ENCODE measurements at places on chromosomes 12 and 14.

DNA sequence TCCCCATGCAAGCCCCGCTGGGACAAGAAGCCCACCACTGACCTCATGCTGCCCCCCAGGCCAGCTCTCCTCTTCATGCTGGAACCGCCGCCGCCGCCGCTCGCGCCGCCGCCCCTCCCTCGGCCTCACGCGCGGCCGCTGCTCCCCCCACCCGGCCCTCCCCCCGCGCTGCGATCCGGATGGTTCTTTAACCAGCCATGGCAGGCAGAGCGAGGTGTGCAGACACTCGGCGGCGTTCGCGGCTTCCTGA, at the start of gene DCAF5:
Gene DCAF5 (minus strand): TSS at position 218 of the 250 bp plus-strand sequence. CDS start 141 bp downstream, at position 77.
- DNase-seq: no peak

GRCh38 chr12:62130834-62131552, 129.2 kb upstream of the USP15 start:
- no peak for DNase-seq

DNA sequence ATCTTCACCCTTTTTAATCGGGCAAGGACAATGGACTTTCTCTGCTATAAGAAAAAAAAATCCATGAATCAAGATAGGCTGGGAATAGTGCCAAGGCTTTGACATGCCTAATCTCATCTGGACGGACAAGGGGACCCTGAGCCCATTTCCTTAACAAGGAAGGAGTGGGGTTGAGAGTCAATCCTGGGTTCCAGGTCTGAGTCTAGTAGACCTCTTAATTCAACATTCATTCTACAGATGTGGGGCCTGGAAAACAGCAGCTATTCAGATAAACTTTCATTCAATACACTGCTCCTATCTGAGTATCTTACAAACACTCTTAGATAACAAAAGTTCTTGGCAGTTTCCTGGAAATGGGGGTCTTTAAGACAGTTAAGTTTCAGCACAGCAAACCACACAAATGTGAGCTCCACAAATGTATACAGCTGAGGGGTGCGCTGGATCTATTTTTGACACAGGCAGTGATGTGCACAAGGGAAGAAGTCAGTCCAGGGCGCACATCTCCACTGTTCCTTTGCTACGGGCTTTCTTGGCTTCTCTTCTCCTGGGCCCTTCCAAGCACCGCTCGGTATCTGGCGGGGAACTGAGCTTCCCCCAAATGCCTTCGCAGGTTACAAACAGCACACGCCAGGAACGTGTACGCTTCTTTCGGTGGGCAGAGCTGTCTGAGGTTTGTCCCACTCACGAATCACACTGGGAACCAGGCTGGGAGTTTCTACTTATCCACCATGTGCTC, 82.2 kb upstream of the GPR68 start:
- no peak for DNase-seq

DNA sequence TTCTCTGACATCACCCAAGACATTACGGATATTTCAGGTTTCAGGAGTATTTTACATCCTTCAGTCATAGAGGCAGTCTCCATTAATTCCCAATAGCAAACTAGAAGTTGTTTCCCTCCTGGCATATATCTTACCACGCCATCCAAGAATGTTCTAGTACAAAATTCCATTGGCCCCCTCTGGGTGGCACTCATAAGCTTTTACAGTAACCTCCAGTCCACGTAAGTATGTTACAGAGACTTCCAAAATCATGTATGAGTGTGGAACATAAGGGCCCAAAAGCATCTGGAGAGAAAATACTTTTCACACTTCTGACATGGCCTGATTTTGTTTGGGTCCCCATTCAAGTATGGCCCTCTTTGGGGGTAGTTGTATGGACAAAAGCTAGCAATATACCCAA, 58.1 kb upstream of the DHRS4 start:
- DNase-seq: no peak

DNA sequence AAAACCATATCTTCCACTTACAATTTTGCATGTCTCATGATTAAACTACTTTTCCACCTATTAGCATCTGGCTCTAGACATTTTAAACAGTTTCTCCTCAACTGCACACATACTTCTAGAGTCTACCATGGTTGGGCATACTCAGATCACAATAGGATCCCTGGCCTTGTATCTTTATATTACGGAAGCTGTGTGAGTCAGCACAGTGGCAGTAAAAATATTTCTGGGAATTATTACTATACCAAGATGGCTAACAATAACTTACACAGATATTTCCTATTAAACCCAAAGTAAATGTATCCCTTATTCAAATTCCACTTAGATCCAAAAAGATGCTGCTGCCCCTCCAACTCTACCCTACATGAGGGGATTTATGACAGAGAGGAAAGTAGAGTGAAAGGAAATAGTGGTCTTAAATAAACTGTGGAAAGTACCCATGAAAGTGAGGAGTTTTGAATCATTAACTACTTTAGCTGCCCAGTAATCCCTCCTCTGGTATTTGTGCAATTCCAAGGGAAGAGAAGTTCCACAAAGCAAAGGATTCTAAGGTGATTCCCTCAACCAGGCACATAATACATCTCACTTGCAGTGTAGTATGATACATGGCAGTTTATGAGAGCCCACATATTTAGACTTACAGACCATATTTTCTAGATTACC, 14.0 kb upstream of the CPSF6 start:
- no peak for DNase-seq

- DNase-seq: no peak
Observed at GRCh38 chr12:66726556-66726955, 47.7 kb upstream of the GRIP1 start.

DNA sequence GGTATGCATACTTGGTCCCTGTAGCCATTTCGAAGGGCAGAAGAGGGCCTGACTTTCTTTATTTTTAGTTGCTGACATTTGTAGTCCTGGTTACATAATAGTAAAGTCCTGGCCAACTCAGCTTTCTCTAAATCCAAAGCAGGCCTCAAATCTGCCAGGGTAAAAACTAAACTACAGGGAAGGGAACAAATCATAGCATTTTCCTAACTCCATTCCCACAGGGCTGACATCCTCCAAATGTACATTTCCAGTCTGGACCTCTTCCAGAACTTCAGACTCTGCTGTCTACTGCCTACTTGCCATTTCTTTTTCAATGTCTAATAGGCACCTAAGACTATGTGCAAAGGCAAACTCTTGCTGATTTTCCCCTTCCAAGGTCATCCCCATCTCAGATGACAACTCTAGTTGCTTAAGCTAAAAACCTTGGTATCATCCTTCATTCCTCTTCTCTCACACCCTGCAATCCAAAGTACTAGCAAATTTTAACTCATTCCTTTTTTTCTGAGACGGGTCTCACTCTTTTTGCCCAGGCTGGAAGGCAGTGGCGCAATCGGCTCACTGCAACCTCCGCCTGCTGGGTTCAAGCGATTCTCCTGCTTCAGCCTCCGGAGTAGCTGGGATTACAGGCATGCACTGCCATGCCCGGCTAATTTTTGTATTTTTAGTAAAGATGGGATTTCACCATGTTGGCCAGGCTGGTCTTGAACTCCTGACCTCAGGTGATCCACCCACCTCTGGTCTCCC, 2.0 kb downstream of the DDIT3 start:
- no peak for DNase-seq

- peak; percentile 61 for DNase-seq
Observed at GRCh38 chr14:49999146-49999761, 106.4 kb downstream of the ARF6 start.

DNA sequence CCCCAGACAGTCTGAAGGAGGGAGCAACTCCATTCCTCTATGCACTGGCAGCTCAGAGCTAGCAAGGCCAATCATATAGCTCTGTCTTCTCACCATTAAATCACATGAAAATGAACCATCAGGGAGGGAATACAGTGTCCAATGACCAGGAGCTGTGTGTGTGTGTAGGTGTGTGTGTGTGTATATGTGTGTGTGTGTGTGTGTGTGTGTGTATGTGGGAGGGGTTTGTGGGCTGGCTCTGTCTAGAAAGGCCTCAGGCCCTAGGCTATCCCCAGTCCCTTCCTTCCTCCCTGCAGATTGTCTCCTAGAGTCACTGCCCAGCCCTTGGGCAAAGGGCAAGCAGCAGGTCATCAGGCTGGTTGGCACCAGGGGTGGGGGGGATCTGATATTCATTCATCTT, 5.7 kb upstream of the SUSD6 start:
- no peak for DNase-seq

DNA sequence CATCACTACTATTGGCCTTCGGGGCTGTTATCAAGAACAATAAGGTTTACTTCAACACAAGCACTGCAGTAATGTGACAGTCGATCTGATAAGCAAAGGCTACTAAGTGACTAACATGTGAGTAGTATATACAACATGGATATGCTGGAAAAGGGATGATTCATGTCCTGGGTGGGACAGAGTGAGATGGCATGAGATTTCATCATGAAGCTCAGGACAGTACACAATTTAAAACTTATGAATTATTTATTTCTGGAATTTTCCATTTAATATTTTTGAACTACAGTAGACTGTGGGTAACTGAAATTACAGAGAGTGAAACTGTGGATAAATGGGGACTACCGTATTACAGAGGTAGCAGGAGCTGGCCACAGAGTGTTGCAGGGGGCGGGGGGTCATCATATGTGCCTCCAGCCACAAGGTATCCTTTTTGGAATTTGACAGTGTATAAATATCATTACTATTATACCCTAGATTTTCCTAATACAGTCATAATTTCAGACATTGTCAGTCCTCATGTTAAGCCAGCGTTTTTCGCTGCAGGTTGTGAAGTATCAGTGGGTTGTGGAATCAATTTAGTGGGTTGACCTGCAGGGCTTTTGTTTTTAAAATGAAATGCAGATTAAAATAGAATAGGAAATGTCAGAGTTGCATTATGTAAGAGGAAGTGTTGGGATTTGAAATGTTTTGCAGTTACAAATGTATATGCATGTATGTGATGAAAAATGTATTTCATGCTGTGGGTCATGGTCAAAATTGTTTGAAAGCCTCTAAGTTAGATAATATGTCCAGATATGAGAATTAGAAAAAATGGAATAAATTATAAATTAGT, 148.0 kb upstream of the NUDT4 start:
- DNase-seq: no peak

GRCh38 chr12:112705037-112705632, 86.4 kb upstream of the RPH3A start:
- DNase-seq: no peak

DNA sequence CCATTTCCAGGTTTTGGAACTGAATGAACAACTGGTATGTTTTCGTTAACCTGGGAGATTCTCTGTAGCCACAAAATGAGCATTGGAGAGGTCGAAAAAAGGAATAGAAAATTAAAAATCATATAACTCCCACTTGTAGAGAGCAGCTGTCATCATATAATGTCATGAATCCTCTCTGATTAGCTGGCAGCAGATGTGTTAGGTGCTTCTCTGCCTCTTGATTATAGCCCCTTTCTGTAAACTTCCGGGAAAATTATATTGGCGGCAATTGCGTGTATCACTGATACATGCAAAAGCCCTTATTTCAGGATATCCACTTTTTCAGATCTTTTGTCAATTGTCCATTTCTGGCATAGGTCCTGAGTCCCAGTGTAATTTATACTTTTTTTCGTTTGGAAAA, 31.7 kb downstream of the FGD4 start:
- no peak for DNase-seq

DNA sequence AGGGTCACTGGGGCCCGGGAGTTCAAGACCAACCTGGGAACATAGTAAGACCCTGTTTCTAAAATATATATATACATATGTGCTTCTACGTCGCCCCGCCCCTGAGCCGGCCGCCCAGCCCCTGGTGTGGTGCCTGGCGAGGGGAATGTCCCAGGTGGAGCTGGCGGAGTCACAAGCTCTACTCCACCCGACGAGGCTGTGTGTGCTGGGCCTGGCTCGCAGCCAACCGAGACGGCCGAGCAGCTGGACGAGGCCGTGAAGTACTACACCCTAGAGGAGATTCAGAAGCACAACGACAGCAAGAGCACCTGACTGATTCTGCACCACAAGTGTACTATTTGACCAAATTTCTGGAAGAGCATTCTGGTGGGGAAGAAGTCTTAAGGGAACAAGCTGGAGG, 22.1 kb upstream of the ITPK1 start:
- no peak for DNase-seq

DNA sequence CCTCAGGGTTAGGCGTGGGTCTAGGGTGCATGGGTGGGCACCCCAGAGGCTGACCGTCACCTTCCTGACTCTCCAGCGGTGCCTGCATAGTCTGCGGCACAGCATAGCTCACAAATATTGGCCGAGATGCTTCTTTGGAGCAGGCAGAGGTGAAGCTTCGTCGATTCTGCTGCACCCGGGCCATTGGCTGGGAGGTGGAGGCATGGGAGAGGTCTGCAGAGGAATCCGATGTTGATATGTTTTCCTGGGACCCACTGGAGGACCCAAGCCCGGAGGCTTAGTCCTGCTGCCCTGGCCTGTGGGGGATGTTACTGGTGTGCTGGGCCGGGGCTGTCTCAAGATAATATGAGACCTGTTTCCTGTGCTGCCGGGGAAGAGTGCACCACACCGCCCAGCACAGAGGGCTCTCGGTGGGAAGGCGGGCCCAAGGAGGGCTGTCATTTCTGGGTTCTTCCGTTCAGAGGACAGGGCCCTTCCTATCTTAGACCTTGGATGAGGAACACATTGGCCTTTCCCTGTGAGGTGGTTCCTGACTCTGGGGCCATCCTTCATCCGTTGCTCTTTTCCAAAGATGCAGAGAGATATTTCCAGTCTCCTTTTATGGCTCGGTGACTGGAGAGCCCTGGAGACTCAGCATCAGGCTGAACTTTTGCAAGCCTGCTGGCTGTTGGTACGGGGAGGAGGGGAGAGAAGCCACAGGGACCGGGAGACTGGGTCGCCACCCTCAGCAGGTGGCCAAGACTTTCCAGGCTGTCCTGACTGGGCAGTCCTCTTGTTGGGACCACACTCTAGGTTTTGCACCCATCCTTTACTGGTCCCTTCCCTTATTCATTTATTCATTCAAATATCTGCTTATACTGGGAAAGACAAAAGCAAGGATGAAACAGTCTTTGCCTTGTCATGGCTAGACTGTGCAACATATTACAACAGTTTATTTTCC, 143.5 kb downstream of the TSPAN9 start:
- no peak for DNase-seq

DNA sequence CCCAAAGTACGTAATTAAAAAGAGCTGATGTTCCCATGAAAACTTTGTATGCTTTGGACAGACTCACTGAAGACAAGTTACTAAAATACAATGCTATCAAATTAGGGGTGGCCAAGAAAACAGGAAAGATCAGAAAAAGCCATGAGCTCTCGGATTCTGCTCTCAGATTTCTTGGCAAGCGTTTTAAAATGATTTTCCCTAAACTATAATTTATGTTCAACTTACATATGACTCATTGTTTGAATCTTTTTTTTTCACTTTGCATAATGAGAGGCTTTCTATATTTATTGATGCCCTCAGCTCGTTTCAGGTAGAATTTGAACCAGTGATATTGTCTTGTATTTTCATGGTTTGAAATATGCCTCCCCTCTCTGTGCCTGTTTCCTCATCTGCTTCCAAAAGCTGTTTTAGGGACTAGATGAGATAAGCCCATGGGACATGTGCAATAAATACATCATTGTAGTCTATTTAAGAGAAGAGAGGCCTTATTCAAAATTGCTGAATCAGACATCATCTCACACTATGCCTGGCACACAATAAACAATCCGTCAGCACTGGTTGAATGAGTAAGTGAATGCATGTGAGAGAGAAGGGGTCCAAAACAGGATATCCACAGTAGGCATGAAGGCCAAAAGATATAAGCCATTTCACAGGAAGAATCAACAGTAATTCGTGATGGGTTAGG, 4.7 kb upstream of the IPO8 start:
- DNase-seq: no peak
